Activated T-cell treated with anti-CD3 and anti-CD28 coated beads for 48 hours (primary cell): ENCODE measurements at places on chromosomes 7 and 10.

GRCh38 chr10:12750526-12751201 is 250.8 kb downstream of the CCDC3 start:
- no peak for DNase-seq

GRCh38 chr10:1360558-1361164 is 304.5 kb downstream of the WDR37 start:
- no peak for DNase-seq

GRCh38 chr7:17907014-17907413 is 33.3 kb downstream of the SNX13 start:
- no peak for DNase-seq

GRCh38 chr10:28253169-28253785 is 49.6 kb downstream of the MPP7 start:
- no peak for DNase-seq

DNA sequence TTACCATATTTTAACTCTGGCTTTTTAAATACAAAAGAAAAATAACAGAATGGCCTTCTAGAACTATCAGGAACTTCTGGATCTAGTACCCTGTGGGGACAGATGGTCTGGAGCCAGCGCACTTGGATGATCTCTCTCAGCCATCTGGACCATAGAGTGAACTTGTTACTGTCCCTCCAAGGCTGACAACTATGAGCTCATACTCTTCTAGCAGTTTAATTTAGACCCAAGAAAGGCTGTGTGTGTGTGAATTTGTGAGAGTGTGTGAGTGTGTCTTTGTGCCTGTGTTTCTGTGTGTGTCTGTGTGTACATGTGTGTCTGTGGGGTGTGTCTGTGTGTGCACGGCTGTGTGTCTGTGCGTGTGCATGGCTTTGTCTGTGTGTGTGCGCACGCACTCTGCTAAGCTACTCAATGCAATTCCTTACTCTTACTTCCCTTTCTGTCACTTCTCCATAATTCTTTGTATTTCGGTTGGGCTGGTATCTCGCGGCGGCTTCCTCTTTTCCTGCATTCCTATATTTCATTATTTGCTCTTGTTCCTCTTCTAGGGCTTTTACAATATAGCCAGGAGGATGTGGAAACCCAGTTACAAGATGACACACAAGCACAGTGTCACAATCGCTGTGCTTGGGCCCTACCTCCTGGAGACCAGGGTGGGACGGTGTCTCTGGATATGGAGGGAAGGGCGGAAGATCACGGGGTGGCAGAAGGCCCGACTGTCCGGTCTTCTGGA is 51.9 kb downstream of the IKZF1 start:
- DNase-seq, result no peak

DNA sequence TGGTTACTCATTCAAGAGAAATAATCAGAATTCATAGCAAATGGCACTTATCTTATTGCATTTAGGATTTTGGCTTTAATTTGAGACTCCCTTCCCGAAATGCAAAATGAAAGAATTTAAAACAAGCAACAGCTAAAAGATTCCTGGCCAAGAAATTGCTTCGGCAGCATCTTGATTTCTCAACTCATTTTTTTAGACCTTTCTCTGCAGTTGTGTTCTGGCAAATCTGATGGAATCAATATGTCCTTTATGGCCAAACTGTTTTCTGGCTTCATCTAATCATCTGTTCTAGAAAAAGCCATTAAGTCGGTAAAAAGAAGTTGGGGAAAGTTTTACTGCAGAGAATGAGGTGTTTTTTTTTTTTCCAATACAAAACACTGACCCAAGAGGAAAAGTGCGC is 172.1 kb downstream of the SLC16A9 start:
- DNase-seq, result no peak

DNA sequence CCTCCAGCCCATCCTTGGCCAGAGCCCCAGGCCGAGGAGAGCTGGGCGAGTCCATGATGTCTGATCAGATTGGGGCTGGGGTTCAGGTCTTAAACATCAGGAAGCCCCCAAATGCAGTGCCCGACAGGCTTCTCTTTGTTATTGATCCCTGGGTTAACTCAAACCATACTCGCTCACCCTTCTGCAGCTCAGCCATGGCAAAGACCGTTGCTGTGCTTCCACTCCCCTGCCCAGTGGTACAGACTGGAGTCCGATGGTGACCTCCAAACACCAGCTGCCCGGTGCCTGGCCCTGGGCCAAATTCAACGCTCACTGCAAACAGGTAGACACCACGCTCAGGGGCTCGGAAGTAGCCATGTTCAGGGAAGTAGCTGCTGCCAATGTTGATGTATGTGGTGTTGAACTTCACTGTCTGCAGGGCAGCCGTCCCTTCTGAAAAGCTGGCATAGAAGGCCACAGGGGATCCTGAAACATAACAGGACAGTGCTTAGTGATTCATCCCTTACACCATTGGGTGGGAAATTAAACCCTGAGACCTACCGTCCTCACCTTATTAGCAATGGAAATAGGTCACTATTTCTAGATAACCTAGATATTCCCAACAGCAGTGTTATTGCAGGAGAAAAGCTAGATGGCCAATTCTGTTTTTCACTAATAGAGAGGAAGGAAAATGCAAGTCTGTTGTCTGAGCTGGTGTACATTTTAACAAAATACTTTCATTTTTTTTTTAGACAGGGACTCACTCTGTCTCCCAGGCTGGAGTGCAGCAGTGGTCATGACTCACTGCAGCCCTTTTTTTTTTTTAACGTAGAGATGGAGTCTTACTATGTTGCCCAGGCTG is 20.5 kb downstream of the MMRN2 start:
- DNase-seq, result no peak

- no peak for DNase-seq
Observed at GRCh38 chr7:143171697-143172096, 11.5 kb upstream of the TAS2R39 start.

- DNase-seq, result no peak
Observed at GRCh38 chr7:36929791-36930190, 205.5 kb upstream of the AOAH start.

- DNase-seq, result no peak
Observed at GRCh38 chr10:44828508-44829142, 82.5 kb upstream of the TMEM72 start.

DNA sequence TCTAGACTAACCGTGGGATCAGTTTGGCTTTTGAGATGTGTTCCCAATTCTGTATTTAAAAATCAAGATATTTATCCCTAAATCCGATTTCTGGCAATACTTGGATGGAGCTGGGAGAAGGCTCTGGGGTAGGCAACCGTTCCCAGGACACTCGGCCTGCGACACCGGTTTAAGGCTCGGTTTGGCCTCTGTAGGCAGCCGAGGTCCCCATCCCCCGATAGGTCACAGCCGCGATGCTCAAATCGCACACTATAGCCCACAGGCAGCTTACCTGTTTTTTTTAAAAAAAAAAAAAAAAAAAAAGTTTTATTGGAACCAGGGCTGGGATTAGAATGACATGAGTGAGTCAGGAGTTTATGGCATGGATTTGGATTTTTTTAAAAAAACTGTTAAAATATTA is 729 bp upstream of the TAF3 start:
- no peak for DNase-seq

DNA sequence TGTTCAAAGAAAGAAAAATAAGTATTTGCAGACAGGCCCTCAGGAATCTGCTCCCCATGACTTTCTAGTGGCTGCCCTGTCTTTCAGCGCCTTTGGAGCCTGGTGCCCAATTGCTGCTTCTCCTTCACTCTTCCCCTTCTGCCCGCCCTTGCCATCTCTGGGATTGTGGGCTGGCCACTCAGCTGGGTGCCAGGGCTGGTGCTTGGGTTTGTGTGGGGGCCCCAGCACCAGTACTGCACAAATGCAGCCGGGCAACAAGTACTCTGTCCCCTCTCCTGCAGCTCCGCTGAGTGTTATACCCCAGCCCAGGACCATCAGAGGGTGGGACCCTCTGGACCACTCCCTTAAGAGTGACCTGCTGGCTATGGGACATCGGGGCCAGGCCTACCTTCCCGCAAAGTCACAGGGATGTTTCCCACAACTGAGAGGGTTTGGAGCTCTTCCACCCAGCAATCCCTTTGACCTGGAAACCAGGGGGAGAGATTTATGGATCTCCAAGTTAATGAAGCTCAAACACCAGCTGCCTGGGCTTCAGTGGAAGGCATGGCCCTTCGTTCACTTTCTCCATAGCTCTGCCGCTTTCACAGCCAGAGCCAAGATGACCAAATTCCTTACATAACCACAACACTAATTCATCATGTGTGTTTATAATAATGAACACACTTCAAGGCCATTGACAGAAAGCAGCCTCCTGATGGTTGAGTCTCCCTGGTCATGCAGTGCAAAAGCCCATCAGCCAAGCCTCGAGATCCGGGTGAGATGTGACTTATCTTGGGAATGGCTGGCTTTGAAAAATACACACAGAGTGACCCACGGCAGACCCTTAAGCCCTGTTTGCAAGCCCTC is 313.9 kb upstream of the ZNF32 start:
- no peak for DNase-seq

DNA sequence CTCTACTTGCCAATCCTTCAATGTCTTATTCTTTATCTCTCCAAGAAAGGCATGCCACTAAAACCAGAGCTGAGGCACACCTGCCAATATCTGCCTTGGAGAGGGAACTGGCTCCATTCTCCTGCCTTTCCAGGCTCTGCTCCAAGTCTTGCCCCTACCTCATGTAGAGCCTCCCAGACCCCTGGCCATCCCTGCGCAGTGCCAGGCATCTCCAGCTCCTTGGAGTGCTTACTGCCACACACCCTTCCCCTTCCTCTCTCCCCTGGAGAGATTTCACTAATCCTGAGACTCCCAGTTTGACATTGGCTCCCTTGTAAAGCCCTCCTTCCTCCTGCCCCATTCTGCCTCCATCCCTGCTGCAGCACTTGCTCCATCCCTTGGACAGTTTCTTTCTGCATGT is 255.2 kb upstream of the ZMIZ1 start:
- DNase-seq, result no peak

DNA sequence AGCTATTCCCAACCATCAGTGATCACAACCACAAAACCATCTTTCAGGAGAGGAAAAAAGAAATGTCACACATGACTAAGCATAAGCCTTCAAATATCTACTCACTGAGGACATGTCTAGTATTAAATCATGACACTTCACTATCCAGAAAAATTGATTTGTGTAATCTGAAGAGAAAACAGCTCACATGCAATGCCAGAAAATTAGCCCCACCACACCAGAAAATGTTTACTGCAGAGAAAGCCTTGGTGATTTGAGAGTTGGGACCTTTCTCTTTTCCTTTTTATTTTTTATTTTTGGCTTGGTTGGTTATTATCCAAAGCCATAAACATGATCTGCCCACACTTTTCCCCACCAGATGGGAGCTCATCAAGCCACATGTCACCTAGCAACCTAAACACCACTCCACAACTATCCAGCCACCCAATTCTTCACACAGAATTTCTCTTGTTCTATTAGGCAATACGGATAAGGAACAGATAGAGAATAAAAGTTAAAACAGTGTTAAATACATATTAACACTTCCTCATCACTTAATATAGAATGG is 3.1 kb downstream of the PARD3 start:
- DNase-seq, result no peak

GRCh38 chr10:82266438-82266837 is 391.4 kb downstream of the NRG3 start:
- DNase-seq, result no peak

- DNase-seq, result no peak
Observed at GRCh38 chr7:37815671-37816371, 32.6 kb upstream of the NME8 start.

DNA sequence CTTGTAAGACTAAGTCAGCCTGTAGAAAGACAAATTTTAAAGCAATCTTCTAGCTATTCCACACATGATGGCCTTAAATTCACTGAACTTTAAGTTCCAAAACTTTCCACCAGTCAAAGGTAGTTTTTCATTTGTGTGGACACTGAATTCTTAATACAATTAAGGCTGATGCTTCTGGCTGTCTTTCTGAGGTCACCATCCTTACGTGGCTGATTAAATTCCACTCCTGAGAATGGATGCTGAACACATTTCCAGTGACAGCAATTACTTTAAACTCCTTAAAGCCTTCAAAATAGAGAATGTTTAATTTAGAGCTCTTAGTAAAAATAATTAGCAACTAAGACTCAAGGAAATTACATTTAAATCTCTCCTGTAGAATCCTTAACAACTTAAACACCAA is 142.6 kb upstream of the COL1A2 start:
- DNase-seq, result no peak

DNA sequence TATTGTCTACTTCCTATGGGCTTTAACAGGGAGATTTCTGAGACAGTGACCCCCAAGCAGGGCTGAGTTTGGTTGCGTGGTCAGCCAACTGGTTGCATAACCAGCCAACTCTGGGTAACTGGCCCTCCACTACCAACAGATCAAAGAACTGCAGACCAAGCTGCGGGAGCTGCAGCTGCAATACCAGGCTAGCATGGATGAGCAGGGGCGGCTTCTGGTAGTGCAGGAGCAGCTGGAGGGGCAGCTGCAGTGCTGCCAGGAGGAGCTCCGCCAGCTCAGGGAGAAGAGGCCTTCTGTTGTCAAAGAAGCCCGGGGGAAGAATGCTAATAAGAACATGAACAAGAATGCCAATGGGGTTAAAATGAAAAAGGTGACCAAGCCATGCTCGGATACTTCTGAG is 15.7 kb upstream of the FLNC start:
- DNase-seq, result no peak

DNA sequence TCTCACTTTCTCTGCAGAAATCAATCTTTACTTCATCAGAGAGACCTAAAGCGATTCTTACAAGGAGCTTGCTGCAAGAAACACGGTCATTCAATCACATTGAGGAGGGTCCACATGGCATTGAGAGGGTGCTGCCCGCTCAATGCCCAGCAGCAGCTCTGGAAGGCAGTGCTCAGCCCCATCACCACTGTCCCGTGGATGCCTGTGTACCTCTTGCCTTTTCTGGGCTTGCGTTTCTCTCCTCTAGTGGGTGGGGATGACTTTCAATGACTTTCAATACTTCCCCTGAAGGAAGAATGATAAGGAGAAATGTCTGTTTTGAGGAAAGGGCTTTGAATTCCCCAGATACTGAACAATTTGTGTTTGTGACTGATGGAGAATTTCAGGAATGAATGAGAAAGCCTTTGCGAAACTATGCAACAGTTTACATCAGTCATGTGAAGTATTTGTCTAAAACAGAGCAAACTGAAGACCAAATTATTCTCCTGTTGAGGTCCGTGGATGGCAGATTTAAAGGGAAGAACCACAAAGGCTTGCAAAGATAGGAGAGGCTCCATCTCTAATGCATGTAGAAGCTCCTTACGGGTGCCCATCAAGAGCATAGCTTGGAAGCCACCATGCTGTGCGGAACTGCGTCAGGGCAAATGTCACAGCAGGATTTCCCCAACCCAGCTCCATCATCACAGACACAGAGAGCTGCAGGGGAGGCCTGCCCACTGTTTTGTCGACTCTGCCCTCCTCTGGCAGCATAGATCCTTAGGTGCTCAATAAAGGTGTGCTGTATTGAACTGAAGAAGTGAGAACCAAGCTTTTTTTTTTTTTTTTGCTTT is 6.6 kb upstream of the ZNF22 start:
- DNase-seq, result no peak
